Caco-2 (cell line): ENCODE measurements at places on chromosomes 4 and X. TPM values are rescaled to one million over a fixed set of nuclear protein-coding genes. Genes with fewer than 3 reads are reported as not detected.

Gene EDNRA
- 0.58 and 0.73 TPM in 2 replicates for total RNA-seq

DNA sequence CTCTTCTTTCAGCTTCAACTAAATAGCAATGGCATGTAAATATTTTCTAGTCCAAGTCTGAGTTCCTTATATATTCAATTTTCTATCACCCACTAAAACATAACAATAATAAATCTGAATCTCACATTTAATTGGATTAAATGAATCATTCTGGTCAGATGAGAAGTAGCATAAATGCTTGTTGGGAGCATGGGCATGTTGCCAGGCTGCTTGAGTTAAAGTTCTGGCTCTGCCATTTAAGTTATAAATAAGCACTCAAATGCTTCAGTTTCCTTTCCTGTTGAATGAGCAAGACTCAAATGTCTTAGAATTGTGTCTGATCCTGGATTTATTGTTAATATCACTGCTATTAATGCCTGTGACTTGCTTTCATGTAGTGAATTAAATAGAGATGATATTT lies 496.3 kb downstream of the STPG2 start:
- H3K4me1 ChIP-seq, result no peaks in the 10 kb centered on the region
- no peak overlapping the region for H3K4me3 ChIP-seq
- no peak for DNase-seq

Gene FAM156B
- total RNA-seq, result 18.0 and 21.5 TPM in 2 replicates

GRCh38 chrX:9871701-9872268 lies 85.6 kb downstream of the SHROOM2 start:
- no peak overlapping the region for H3K27ac ChIP-seq
- no peaks in the 10 kb centered on the region for H3K27me3 ChIP-seq
- peaks cover 9% of the 10 kb centered on the region for H3K4me1 ChIP-seq
- no peak for DNase-seq
- no peak overlapping the region for H3K4me3 ChIP-seq
- H3K36me3 ChIP-seq, result no peaks in the 10 kb centered on the region

DNA sequence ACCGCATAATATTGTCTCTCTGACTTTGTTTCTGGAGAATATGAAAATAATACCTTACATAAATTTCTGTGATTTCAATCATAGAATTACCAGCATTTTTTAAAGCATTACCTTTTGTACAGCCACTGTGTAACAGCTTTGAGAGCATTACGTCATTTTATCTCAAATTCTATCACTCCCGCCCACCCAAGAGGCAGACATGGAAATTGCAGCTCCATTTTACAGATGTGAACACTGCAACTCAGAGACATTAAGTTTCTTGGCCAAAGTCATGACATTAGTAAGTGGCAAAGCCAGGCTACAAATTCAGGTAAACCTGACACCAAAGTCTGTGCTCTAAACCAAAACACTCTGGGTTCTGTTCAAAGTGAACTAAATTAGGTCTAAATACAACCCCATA lies 33.6 kb upstream of the KDR start:
- no peaks in the 10 kb centered on the region for H3K4me1 ChIP-seq
- no peak overlapping the region for H3K27ac ChIP-seq
- no peaks in the 10 kb centered on the region for H3K36me3 ChIP-seq
- H3K27me3 ChIP-seq, result no peaks in the 10 kb centered on the region; the same call in 1 of the 2 replicates
- no peak overlapping the region for H3K4me3 ChIP-seq

Gene MID2
- total RNA-seq, result 1.8 and 1.9 TPM in 2 replicates

Gene MID1
- 54.0 and 61.3 TPM in 2 replicates for total RNA-seq

DNA sequence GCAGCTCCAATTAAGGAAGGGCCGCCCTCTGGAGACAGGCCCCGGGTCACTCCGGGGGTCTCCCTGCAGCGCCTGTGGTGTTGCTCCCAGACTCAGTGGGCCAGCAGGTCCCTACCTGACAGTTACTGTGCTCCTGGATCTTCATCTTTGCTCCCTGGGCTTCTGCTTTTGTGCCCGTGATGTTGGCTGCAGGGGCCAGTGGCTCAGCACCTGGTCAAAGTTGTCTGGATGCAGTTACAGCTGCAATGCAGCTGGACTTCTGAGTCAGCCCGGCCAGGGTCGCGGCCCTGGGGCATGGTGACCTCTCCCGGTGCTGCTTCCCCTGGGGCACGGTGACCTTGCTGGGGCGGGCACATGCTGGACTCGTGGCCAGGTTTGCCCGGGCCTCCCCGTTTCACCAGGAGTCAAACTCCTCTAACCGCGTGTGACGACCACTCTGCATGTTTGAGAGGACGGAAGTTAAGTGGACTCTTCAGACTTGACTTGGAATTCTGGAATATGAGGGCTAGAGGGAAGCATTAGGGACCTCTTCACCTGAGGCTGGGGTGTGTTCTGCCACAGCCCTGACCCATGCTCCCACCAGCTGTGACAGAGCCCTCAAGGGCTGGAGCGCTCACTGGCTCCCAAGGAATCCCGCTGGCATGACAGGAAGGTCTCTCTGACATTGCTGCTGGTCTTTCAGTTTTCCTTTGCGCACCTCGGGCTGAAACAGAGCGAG lies 3.7 kb downstream of the CTAG2 start:
- H3K4me1 ChIP-seq, result no peaks in the 10 kb centered on the region
- H3K27ac ChIP-seq, result no peak overlapping the region
- DNase-seq, result no peak
- H3K27me3 ChIP-seq, result no peaks in the 10 kb centered on the region
- H3K36me3 ChIP-seq, result no peaks in the 10 kb centered on the region
- H3K4me3 ChIP-seq, result no peak overlapping the region

DNA sequence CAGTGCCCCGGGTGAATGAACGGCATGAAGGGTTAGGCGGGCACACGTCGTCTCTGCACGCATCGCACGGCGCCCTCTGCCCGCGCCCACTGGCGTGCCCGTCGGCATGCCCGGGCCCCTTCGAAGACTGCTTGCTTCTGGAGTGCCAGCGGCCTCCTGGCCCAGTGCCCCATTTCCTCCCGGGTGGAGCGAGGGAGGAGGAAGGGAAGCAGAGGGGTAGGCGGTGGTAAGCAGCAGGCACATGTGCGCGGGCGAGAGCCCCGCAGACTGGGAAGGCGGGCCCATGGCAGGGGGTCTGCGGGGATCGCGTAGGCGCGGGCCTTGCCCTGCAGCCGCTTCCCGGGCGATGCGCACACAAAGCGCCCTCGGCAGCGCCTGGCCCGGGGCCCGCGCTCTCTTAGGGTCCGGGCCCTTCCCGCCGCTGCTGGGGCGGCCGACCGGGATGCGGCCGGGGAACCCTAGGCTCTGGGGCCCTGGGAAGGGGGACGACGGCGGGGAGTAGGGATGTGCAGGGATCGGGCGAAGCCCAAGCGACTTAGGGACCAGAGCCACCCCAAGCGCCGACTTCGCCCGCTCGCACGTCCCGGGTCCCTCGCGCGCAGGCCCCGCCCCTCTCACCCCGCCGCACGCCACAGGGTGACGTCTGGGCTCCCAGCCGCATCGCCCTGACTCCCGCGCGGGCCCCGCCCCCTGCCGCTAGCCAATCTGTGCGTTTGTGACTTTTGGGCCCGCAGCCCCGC lies 866 bp upstream of the EMD start:
- H3K36me3 ChIP-seq, result peaks cover 2% of the 10 kb centered on the region; the same call in 1 of the 2 replicates
- H3K4me1 ChIP-seq, result no peaks in the 10 kb centered on the region; the same call in 1 of the 2 replicates
- DNase-seq, result no peak
- H3K4me3 ChIP-seq, result peak overlapping the region; percentile 49

GRCh38 chr4:2261110-2261852 lies 628 bp downstream of the MXD4 start:
- H3K27me3 ChIP-seq, result no peaks in the 10 kb centered on the region
- no peaks in the 10 kb centered on the region for H3K36me3 ChIP-seq
- DNase-seq, result peak; percentile 30
- H3K27ac ChIP-seq, result no peak overlapping the region
- 0 out of 2 replicates have a peak, but pooled peaks cover 5% of the 10 kb centered on the region for H3K4me1 ChIP-seq
- peak overlapping the region; percentile 56 for H3K4me3 ChIP-seq

DNA sequence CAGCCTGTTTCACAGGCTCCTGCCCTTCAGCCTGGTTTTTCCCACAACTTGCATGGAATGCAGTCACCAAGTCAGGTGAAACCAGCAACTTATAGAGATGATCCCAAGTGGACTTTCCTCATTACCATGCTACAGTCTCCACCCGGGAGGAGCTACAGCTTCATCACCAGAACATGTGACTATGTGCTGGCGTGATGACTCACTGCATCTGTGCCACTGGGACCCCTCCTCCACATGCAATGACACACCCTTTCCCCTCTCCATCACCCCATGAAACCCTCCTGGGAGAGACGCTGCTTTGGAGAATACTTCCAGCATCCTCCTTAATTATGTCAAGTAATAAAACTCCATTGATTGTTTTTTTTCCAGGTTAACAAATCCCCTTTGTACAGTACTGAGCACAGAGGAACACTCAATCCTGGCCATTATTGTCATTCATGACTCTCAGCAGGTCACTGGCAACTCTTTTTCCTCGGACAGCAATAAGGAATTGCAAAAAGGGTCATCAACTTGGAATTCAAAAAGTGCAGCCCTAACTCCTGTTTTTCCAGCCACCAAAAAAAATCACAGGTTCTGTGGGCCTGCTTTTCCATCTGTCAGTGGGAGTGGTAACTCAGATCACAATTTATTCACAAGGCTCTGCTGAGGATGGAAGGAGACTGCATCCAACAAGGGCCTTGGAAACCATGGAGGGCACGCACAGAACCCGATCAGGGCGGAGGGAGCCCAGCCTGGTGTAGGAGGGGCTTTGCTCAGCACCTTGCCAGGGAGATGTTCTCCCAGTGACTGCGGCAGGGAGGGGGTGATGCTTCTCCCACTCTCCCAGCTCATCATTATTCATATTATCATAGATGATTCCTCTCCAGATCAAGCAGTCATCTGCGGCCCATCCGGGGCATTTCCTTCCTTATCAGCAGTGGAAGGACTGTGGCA lies 17.4 kb downstream of the QDPR start:
- no peaks in the 10 kb centered on the region for H3K27me3 ChIP-seq
- no peak overlapping the region for H3K4me3 ChIP-seq
- H3K36me3 ChIP-seq, result peaks cover 2% of the 10 kb centered on the region; the same call in 1 of the 2 replicates
- no peaks in the 10 kb centered on the region for H3K4me1 ChIP-seq
- H3K27ac ChIP-seq, result no peak overlapping the region

Gene CYLC1
- total RNA-seq, result not detected in 2 replicates

Gene PCSK1N
- 19.5 and 24.1 TPM in 2 replicates for total RNA-seq

- no peaks in the 10 kb centered on the region for H3K36me3 ChIP-seq
- H3K4me3 ChIP-seq, result no peak overlapping the region
- no peaks in the 10 kb centered on the region; the same call in 1 of the 2 replicates for H3K4me1 ChIP-seq
- no peaks in the 10 kb centered on the region for H3K27me3 ChIP-seq
- no peak for DNase-seq
Measured at GRCh38 chrX:68185161-68185560, 248.1 kb downstream of the OPHN1 start.

Gene GPR143
- 4.6 and 8.0 TPM in 2 replicates for total RNA-seq

- no peaks in the 10 kb centered on the region for H3K4me1 ChIP-seq
- no peak overlapping the region for H3K4me3 ChIP-seq
- H3K36me3 ChIP-seq, result no peaks in the 10 kb centered on the region
- no peak for DNase-seq
Measured at GRCh38 chr4:6183740-6184139, 16.6 kb downstream of the JAKMIP1 start.

DNA sequence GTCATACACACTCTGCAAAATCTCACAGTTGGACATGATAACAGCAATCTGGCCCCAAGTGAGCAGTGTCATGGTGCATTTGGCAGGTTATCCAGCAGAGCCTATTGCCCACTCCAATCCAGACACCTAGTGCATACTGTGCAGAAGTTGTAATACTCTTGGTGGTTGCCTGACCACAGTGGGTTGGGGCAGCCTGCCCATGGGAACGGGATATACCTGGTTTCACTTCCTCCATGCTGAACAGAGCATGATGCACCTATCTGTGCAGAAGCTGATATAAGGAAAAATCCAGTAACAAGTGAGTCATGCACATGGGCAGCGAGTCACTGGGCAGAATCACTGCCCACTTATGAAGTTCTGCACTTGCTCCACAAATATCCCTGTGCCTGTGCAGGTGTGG lies 105.3 kb upstream of the IGSF1 start:
- no peaks in the 10 kb centered on the region for H3K27me3 ChIP-seq
- H3K4me3 ChIP-seq, result no peak overlapping the region
- DNase-seq, result no peak
- H3K4me1 ChIP-seq, result no peaks in the 10 kb centered on the region

GRCh38 chrX:31449081-31449480 lies 377.2 kb upstream of the FTHL17 start:
- peaks cover 5% of the 10 kb centered on the region; the same call in 1 of the 2 replicates for H3K4me1 ChIP-seq
- H3K27ac ChIP-seq, result no peak overlapping the region
- H3K27me3 ChIP-seq, result no peaks in the 10 kb centered on the region

Gene RHOH
- total RNA-seq, result not detected in 2 replicates
